Peyer's patch (tissue), 4 donors: ENCODE measurements at places on chromosomes 4 and X. TPM values are rescaled to one million over a fixed set of nuclear protein-coding genes. Genes with fewer than 3 reads are reported as not detected.

DNA sequence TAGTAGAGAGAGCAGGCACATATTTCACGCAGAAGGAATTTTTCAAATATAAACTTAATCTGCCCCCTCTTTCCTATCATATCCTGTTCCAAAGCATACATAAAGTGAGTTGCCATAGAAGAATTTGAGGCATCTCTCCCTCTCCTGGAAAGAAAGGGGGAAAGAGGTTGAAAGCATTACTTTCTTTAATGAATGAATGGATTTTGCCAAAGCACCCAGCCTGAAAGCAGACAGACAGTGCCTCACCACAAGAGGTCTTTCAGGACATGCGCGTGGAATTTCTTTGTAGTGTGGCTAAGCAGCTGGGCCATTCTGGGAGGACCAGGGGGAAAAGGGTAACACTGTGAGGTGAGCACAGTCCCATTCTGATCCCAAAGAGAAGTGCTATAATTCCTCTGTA lies 651.4 kb downstream of the IQCM start:
- H3K4me3 ChIP-seq = no peak overlapping the region
- no peak overlapping the region for H3K27ac ChIP-seq
- no peaks in the 10 kb centered on the region for H3K4me1 ChIP-seq
- no peak for DNase-seq

DNA sequence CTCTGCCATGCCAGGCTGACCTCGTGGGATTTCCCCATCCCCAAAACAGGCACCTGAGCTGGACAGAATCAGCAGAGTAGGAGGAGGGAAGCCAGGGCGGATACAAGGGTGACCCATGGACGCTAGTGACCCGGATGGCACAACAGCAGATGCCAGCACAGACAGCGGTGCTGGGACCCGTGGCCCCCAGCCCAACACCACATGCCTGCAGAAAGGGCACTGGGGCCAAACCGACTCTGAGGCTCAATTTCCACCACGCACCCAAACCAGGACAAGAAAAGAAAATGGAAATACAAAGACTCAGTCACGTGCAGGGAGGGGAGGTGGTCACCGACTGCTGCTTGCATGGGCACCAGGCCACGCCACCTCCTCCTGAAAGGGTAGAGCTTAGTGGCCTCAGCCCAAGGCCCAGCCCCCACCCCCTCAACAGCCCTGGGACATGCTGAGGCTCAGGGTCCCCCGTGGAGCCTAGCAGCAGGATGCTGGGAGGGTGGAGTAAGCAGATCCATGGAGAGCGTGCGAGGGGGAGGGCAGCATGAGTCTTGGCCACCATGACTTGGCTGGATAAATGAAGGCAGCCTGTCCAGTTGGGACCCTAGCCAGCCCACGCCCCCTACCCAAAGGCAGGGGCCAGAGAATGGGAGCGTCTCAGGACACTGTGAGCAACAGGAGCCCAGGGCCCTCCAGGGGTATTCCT lies 47.7 kb downstream of the C4orf50 start:
- H3K36me3 ChIP-seq = no peaks in the 10 kb centered on the region
- no peak for DNase-seq
- H3K27ac ChIP-seq = no peak overlapping the region
- no peaks in the 10 kb centered on the region for H3K27me3 ChIP-seq

DNA sequence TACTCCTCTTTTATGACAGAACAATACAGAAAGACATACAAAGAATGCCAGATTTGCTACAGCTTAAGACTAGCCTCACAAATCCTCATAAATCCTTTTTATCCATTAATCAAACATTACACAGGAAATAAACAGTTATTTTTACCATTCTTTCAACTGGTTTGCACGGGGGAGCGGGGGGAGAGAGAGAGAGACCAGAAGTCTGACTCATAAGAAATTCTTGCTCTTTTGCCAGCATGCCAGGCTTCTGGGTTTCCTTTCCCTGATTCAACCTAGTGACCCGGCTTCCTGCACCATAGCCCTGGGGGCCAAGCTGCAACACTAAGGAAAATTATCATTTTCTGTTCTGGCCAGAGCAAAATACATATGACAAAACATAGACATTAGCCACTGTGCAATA lies 6.8 kb upstream of the RRAGB start:
- no peaks in the 10 kb centered on the region for H3K4me1 ChIP-seq
- no peaks in the 10 kb centered on the region for H3K27me3 ChIP-seq
- DNase-seq = no peak
- H3K4me3 ChIP-seq = no peak overlapping the region
- H3K27ac ChIP-seq = no peak overlapping the region
- H3K36me3 ChIP-seq = no peaks in the 10 kb centered on the region

UVSSA gene
- total RNA-seq = 73.7 TPM

GRCh38 chr4:172061204-172061603 lies 248.0 kb downstream of the GALNTL6 start:
- no peak overlapping the region for H3K27ac ChIP-seq
- H3K4me3 ChIP-seq = no peak overlapping the region
- H3K27me3 ChIP-seq = no peaks in the 10 kb centered on the region
- DNase-seq = no peak
- H3K36me3 ChIP-seq = no peaks in the 10 kb centered on the region

AWAT2 gene
- total RNA-seq = not detected

DNA sequence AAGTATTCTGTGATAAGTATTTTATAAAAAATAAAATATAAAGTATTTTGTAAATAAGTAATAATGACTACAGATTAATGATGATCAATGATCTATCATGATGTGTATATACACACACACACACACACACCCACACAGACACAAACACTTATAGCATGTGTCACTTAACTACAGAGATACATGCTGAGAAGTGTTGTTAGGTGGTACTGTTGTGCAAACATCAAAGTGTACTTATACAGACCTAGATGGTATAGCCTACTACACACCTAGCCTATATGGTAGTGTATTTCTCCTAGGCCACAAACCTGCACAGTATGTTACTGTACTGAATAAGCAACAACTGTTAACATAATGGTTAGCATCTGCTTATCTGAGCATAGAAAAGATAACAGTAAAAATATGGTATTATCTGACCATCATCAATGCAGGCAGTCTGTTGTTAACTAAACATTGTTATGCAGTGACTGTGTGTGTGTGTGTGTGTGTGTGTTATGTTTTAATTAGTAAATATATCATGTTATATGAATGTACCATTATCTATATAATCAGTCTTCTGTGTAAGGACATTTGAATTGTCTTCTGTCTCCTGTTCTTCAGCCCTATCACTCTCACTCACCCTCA lies 138.2 kb downstream of the CAMK2D start:
- H3K36me3 ChIP-seq = no peaks in the 10 kb centered on the region
- no peak overlapping the region for H3K4me3 ChIP-seq
- no peaks in the 10 kb centered on the region for H3K4me1 ChIP-seq
- H3K27me3 ChIP-seq = no peaks in the 10 kb centered on the region

DNA sequence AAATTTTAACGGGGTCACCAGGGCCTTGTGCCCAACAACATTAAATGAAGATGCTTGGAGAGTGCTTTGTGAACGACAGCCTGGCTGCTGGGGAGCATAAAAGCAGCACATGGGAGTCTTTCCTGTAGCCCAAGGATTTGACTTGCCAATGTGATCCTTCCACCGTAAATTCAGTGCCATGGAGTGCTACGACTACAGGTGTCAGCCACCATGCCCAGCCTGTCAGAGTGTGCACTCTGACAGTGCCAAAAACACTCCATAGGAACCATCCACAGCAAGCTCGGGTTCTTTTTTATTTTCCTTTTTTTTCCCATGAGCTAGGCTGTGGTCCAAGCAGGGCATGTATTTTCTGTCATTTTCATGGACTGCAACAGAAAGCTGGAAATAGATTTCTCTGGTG lies 156.9 kb downstream of the NLGN4X start:
- H3K4me1 ChIP-seq = no peaks in the 10 kb centered on the region
- H3K27ac ChIP-seq = no peak overlapping the region
- no peaks in the 10 kb centered on the region for H3K36me3 ChIP-seq
- no peak overlapping the region for H3K4me3 ChIP-seq
- no peak for DNase-seq

DNA sequence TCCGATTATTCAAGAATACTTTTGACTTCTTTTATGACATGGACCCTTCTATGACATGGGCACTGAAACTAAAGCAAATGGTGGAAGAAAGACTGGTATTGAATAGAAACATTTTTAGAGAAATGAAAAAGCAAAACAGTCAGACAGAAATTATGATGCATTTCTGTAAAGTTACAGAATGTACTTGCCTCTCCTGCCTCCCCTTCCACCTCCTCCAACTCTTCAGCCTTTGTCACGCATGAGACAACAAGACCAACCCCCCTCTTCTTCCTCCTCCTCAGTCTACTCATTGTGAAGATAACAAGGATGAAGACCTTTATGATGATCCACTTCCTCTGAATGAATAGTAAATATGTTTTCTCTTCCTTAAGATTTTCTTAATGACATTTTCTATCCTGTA lies 46.3 kb upstream of the HUWE1 start:
- no peaks in the 10 kb centered on the region for H3K4me1 ChIP-seq
- no peak overlapping the region for H3K4me3 ChIP-seq
- no peaks in the 10 kb centered on the region for H3K36me3 ChIP-seq
- H3K27me3 ChIP-seq = no peaks in the 10 kb centered on the region

SAP30 gene
- 17.2 TPM for total RNA-seq

SHISA3 gene
- total RNA-seq = 5.8 TPM

- no peaks in the 10 kb centered on the region for H3K4me1 ChIP-seq
- peak overlapping the region; percentile 81 for H3K27ac ChIP-seq
- DNase-seq = no peak
Measured at GRCh38 chr4:67546004-67546356, 677 bp upstream of the CENPC start.

DNA sequence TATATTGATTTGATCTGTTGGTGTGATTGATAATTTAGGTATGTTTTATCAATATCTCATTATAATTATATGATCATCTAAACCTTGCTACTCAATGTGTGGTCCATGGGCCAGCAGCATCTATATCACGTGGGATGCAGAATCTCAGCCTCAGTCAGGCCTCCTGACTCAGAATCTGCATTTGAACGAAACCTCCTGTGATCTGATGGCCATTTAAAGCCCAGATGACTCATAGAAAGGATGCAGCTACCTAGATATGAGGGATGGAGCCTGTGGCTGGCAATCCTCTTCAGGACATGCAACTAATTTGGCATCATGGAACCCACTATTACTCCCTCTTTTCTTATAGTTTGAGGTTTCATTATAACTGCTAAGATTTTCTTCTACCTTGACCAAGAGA lies 11.3 kb upstream of the CHRNA9 start:
- no peak overlapping the region for H3K27ac ChIP-seq
- no peak overlapping the region for H3K4me3 ChIP-seq
- no peak for DNase-seq
- H3K4me1 ChIP-seq = no peaks in the 10 kb centered on the region
- H3K27me3 ChIP-seq = no peaks in the 10 kb centered on the region

GRCh38 chr4:112145790-112146501 lies 692 bp downstream of the FAM241A start:
- DNase-seq = peak; percentile 52
- peaks cover 5% of the 10 kb centered on the region for H3K4me1 ChIP-seq
- H3K4me3 ChIP-seq = peak overlapping the region; percentile 97
- H3K36me3 ChIP-seq = no peaks in the 10 kb centered on the region

DNA sequence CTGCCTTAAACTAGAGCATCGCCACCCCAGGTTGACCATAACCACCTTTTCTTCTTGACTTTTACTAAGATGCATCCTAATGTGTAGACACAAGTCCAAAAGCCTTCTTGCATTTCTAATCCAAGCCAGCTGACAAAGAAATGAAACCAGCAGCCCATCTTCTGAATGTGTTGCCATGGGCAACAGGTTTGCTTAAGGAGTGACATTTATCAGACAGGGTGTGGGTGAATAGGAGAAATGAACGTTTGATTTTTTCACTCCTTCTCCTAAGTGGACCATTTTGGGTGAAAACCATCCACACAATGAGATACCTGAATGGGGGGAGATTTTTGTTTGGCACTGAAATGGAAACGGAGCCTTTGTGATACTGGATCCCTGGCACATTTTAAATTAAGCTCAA lies 72.7 kb upstream of the C4orf50 start:
- no peaks in the 10 kb centered on the region for H3K27me3 ChIP-seq
- DNase-seq = no peak
- H3K4me1 ChIP-seq = no peaks in the 10 kb centered on the region
- H3K27ac ChIP-seq = no peak overlapping the region
- no peaks in the 10 kb centered on the region for H3K36me3 ChIP-seq

DNA sequence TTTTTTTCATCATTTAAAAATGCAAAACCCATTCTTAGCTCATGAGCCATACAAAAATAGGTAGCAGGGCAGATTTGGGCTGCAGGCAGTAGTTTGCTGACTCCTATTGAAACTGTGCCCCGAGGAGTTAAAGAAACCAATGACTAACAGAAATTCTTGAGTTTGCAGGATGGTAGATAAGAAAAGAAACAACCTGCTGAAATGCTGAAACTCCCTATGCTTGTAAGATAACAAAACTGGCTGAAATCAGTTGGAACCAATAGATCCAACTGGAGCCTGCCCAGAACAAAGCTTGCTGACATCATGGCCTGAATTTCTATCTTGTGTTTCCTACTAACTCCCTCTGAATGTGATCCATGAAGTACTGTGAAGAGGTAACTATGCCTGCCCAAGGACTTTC lies 68.6 kb downstream of the ANOS1 start:
- H3K27ac ChIP-seq = no peak overlapping the region
- no peak for DNase-seq
- H3K36me3 ChIP-seq = no peaks in the 10 kb centered on the region
- no peak overlapping the region for H3K4me3 ChIP-seq

DNA sequence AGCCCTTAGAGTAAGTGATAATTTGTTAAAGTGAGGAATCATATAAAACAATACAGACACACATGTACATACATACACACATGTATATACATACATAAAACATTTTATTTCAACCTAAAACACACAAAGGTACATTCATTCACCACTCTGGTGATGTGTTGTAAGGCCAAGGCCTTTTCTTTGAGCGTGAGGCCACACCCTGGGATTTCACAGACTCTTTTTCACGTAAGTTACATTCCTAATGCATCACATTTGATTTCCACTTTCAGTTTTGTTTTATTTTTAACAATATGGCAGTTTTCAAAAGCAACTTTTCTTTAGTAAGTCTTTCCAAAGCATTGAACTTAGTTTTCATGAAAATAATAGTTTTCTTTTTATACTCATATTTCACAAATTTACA lies 170.7 kb downstream of the COL4A6 start:
- no peaks in the 10 kb centered on the region for H3K36me3 ChIP-seq
- H3K4me1 ChIP-seq = no peaks in the 10 kb centered on the region
- no peak for DNase-seq
- no peak overlapping the region for H3K27ac ChIP-seq
- H3K4me3 ChIP-seq = no peak overlapping the region

GRCh38 chr4:8710416-8710815 lies 117.9 kb downstream of the CPZ start:
- H3K27me3 ChIP-seq = no peaks in the 10 kb centered on the region
- H3K36me3 ChIP-seq = no peaks in the 10 kb centered on the region
- no peak for DNase-seq
- H3K4me1 ChIP-seq = no peaks in the 10 kb centered on the region
- no peak overlapping the region for H3K27ac ChIP-seq

- peak within 1 kb of the TSS; percentile 39 for H3K4me3 ChIP-seq
- H3K36me3 ChIP-seq = no peaks in the 10 kb centered on the region
- H3K4me1 ChIP-seq = no peaks in the 10 kb centered on the region
- peak within 1 kb of the TSS; percentile 17 for H3K27ac ChIP-seq
- H3K27me3 ChIP-seq = no peaks in the 10 kb centered on the region
Measured at GRCh38 chrX:93673869-93674271, at the start of gene FAM133A. TSS of gene FAM133A (plus strand) at chrX:93674206. CDS start at chrX:93709420, 35,214 bp downstream.

- H3K27ac ChIP-seq = no peak overlapping the region
- H3K4me3 ChIP-seq = no peak overlapping the region
- no peaks in the 10 kb centered on the region for H3K4me1 ChIP-seq
- no peaks in the 10 kb centered on the region for H3K27me3 ChIP-seq
Measured at GRCh38 chrX:154310616-154311536, 15.3 kb downstream of the TKTL1 start.

- H3K4me3 ChIP-seq = no peak overlapping the region
- H3K4me1 ChIP-seq = no peaks in the 10 kb centered on the region
- H3K27me3 ChIP-seq = no peaks in the 10 kb centered on the region
- no peaks in the 10 kb centered on the region for H3K36me3 ChIP-seq
- H3K27ac ChIP-seq = no peak overlapping the region
Measured at GRCh38 chr4:168999809-169000208, 10.2 kb downstream of the CBR4 start.
